ENCODE measurements at places on chromosomes 6 and 20. TPM values are rescaled to one million over a fixed set of nuclear protein-coding genes. Genes with fewer than 3 reads are reported as not detected.

The EDEM2 gene
- 26.8 TPM for total RNA-seq

The LY6G6F gene
- total RNA-seq, result not detected

The RAB44 gene
- total RNA-seq, result not detected

The SPATS1 gene
- not detected for total RNA-seq

The SEL1L2 gene
- total RNA-seq, result not detected

The VIP gene
- total RNA-seq, result not detected

The WFDC11 gene
- not detected for total RNA-seq

The PLN gene
- not detected for total RNA-seq

The CYP39A1 gene
- total RNA-seq, result not detected

The WASF1 gene
- total RNA-seq, result 17.6 TPM

The TNFRSF6B gene
- total RNA-seq, result not detected

The BACH2 gene
- total RNA-seq, result 2.5 TPM

The CALHM4 gene
- total RNA-seq, result not detected

The ZNF311 gene
- total RNA-seq, result 2.8 TPM

The SNX3 gene
- 88.9 TPM for total RNA-seq

The POM121L2 gene
- not detected for total RNA-seq

The RCAN2 gene
- total RNA-seq, result 2.8 TPM

The BPIFB2 gene
- not detected for total RNA-seq

The DCBLD1 gene
- total RNA-seq, result 12.0 TPM

The CENPW gene
- 19.6 TPM for total RNA-seq

The WFDC2 gene
- 16.5 TPM for total RNA-seq

The TENT5A gene
- total RNA-seq, result 2.9 TPM

The ENTPD6 gene
- 51.2 TPM for total RNA-seq

The SLC35D3 gene
- total RNA-seq, result 0.42 TPM

The TMEM217 gene
- 0.14 TPM for total RNA-seq

The VSX1 gene
- total RNA-seq, result not detected

The FAXC gene
- total RNA-seq, result 4.7 TPM

The THBS2 gene
- 13.3 TPM for total RNA-seq

The PRSS16 gene
- 5.0 TPM for total RNA-seq

The NFATC2 gene
- total RNA-seq, result 0.28 TPM

The SOBP gene
- total RNA-seq, result 1.3 TPM

The SLC44A4 gene
- 0.48 TPM for total RNA-seq

The BTNL2 gene
- total RNA-seq, result not detected

The LPIN3 gene
- total RNA-seq, result 6.7 TPM

The ANKEF1 gene
- 5.2 TPM for total RNA-seq

The SLC29A1 gene
- total RNA-seq, result 68.6 TPM

The RRAGD gene
- total RNA-seq, result 16.0 TPM

The CSNK2A1 gene
- 124 TPM for total RNA-seq

The KIF6 gene
- 1.1 TPM for total RNA-seq

The C20orf202 gene
- 0.26 TPM for total RNA-seq

The TAP2 gene
- total RNA-seq, result 2.7 TPM

The TRERF1 gene
- 9.7 TPM for total RNA-seq

The RNF39 gene
- total RNA-seq, result 0.14 TPM

The ALDH5A1 gene
- 1.5 TPM for total RNA-seq

The DNAH8 gene
- 0.03 TPM for total RNA-seq

The HUS1B gene
- 0.22 TPM for total RNA-seq

The BPIFB1 gene
- total RNA-seq, result not detected

The TFAP2A gene
- total RNA-seq, result not detected

The XKR7 gene
- total RNA-seq, result 0.73 TPM

The SLC17A3 gene
- total RNA-seq, result not detected

The PDYN gene
- 0.15 TPM for total RNA-seq

The LY6G5B gene
- 2.9 TPM for total RNA-seq

The MAFB gene
- 2.4 TPM for total RNA-seq

The TFAP2C gene
- total RNA-seq, result 38.4 TPM

The APOM gene
- total RNA-seq, result 3.3 TPM

The BPIFB4 gene
- not detected for total RNA-seq

All from H7 (cell line).